ENCODE measurements at places on chromosomes 12 and 14.

- no peak for DNase-seq
Observed at GRCh38 chr12:104699489-104700190, 242.9 kb downstream of the CHST11 start.

DNA sequence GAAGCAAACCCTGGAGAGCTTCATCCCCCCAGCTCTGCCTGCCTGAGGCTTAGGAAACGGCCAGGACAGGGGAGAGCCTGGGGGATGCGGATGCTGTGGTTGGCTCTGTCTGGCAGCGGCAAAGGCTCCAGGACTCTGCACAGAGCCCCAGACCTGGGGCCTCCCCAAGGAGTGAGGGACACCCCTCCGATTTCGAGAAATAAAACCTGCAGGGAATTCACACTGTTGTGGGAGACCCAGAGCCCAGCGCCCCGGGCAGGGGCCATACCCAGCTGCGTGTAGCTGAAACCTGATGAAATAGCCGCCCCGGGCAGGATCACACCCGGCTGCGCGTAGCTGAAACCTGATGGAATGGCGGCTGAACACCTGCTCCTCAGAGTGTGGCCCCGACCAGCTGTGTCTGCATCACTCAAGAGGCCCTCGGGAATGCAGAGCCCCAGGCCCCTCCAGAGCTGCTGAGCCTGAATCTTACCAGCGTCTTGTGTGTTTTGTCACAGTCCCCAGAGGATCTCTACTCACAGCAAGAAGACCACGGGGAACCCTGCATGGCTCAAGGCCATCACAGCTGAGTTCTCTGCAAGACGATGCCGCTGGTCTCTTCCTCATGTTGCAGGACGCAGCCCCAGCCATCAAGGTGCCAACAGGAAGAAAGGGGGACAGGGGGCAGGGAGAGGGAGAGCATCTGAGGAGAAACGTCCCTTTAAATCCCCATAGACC is 46.5 kb upstream of the GALNT9 start:
- no peak for DNase-seq

DNA sequence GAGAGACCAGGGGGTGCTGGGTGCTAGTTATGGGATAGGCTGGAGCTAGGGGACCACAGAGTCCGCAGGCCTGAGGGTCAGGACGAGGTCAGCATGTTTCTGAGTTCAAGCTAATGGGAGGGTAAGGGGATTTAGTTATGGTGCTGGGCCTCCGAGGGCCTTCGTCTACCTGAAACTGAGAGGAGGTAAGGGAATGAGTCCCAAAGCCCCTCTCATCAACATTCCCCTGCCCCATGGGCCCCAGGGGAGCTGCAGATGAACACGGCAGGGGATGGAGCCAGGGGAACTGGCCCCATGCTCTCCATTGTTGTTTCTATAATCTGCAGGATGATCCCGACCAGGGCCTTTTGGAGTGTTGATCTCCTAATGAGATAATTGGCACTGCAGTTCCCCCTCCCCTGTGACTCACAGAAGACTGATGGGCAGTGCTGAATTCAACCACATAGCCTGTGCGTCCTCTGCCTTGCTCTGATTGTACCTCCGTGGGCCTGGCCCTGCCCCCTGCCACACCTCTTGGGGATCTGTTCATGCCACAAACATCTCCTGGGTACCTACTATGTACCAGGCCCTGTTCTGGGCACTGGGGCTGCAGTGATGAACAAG is 21.4 kb downstream of the FAIM2 start:
- no peak for DNase-seq

DNA sequence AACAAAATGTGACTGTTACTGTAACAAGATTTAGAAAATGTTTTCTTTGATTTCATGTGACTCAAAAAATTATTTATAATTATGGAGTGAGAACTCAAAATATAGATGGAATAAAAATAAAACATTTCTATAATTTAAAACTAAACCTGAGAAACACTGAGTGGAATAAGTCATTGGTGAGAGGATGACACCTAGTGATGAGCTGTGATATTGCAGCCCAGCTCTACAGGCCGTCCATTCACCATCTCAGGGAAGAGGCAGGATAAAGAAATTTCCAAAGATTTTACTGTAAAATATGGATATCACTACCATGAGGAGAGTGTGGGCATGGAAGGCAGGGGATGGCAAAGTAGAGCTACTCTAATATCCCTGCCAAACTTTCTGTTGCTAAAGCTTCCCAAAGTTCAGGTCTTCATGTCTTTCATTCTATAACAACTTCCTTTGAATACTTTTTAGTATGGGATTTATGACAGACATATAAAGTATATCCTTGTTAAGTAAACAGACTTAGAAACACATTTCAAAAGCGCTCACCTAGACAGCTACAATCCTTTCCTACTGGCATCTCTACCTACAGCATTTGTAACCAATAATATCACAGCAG is 308.0 kb downstream of the ITPR2 start:
- DNase-seq = no peak

GRCh38 chr14:53144244-53144643 is 8.9 kb downstream of the DDHD1 start:
- DNase-seq = no peak

- DNase-seq = peak; percentile 10
Observed at GRCh38 chr12:97386133-97386581, 76.4 kb upstream of the RMST start.

DNA sequence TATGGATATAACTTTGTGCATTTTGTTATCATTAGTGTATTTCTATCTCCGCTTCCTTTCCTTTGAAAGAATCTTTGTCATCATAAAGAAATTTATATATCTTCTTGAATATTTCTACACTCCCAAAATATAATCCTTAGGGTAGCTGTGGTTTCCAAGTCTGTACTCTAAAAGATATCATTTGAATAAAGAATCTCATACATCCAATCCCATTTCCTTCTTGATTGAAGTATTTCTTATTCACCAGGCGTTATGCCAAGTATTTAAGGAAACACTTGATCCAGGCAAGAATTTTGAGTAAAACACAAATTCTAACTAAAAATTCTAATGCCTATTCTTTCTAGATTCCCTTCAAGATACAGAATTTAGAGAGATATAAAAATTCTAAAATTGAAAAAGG is 821.8 kb downstream of the GALC start:
- no peak for DNase-seq

DNA sequence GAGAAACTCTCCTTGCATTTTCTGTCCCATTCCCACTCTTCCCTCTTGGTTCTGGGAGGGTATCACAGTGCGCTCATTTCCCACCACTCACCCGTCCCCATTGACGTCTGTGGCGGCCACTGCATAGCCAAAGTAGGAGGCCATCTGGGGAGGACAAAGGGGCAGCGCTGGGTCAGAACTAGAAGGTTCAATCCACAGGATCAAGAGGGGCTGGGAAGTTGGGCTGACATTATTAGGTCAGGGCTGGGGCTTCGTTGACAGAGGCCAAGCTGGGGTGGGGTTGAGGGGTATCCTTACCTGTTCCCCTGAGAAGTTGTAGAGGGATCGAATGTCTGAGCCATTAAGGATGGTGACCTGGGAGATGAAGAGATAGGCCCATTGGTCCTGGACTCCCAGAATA is 13.5 kb downstream of the ITGA5 start:
- no peak for DNase-seq

GRCh38 chr12:13992106-13992505 is 10.7 kb upstream of the GRIN2B start:
- no peak for DNase-seq

- DNase-seq = no peak
Observed at GRCh38 chr12:68971404-68971803, 38.4 kb upstream of the CPM start.

GRCh38 chr14:23069413-23069806 is 12.1 kb upstream of the CDH24 start:
- no peak for DNase-seq

- DNase-seq = no peak
Observed at GRCh38 chr14:65718629-65719028, 306.1 kb downstream of the FUT8 start.

DNA sequence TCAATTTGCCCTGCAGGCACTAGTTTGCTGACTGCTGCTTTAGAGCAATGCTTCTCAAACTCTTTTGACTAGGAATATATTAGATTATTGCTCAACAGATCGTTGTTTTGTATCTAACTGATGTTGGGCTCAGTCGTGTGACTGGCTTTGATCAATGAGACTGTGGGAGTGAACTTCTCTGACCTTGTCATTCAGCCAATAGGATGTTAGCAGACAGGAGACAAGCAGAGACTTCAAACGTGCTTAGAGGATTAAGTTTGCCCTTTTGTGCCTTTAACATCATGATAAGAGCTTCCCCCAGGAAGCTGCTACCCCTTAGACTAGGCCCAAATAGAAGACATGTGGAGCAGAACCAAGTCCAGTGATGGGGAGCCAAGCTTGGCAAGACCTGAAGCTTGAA is 76.7 kb upstream of the ELK3 start:
- no peak for DNase-seq

GRCh38 chr12:40286583-40286982 is 61.8 kb downstream of the LRRK2 start:
- DNase-seq = no peak

GRCh38 chr12:52310622-52311284 is 10.4 kb downstream of the KRT83 start:
- no peak for DNase-seq

GRCh38 chr12:120100630-120101029 is 15.9 kb downstream of the RAB35 start:
- no peak for DNase-seq

DNA sequence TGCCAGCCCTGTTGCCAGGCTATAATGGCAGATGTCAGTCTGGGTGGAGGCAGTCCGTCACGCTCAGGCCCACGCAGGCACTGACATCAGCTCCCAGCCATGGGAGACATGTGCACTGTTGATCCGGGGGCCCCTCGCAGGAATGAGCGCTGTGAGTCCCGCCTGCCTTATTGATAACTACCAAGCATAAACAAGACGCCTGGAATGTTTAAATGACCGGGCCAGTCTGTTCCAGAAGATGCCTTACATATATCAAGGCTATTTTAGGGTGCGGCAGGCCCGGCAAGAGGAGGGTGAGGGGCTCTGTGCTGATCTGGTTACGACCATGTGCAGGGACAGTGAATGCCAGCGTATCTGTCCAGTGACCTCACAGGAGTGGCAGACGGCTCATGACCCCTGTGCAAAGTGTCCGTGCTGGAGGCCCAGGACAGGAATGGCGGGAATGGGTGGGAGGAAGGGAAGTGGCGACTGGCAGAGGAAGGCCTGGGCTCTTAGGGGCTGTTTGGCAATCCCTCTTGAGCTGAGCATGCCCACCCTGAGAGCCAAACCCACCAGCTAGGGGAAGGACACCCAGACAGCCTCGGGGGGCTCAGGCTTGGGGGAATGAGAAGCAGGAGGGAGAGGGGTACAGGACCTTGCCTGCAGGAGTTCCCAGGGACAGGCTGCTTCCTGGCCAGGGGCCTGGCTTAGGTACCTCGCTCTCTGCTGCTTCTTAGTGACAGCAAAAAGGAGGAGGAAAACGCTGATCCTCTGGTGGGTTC is 49.3 kb downstream of the DLK1 start:
- no peak for DNase-seq

GRCh38 chr12:116426391-116427136 is 132.6 kb upstream of the MAP1LC3B2 start:
- DNase-seq = peak; percentile 51

DNA sequence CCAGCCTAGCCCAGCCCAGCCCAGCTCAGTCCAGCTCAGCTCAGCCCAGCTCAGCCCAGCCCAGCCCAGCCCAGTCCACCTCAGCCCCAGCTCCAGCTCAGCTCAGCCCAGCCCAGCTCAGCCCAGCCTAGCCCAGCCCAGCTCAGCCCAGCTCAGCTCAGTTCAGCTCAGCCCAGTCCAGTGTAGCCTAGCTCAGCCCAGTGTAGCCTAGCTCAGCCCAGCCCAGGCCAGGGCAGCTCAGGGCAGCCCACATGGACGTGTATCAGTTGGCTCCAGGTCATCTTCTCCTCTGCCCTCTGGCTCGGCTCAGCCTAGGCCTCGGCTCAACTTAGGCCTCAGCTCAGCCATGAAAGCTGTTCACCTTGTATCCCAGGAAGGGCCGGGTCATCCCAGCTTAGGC is 64.7 kb downstream of the TMEM121 start:
- DNase-seq = no peak

- no peak for DNase-seq
Observed at GRCh38 chr12:54572881-54573280, 15.6 kb downstream of the PPP1R1A start.

DNA sequence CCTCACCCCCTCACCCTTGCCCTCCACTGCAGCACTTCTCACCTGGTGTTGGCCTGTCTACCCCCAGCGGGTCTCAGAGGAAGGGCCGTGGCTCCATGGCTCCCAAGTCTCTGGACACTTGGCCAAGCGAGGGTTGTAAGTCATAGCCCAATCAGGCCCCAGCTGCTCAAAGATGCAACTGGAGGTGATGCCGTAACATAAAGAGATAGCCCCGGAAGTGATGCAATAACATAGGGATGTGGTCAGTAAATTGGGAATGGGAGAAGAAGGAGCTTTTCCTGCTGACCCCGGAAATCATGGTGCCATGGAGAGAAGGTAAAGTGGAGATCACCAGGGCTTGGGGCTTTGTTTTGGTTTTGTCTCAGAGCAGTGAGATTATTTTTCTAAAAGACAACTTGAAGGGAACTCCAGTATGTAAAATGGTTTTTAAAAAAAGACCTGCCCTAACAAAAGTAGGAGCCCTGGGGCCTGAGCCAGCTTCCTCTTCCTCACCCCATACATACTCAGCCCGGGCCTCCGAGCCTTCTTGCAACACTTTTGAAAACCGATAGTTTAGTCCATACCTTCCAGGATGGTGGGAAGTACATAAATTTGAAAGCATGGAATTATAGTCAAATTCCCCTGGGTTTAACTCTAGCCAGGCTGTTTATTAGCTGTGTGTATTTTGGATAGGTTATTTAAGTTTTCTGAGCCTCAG is 212.5 kb downstream of the CRADD start:
- DNase-seq = no peak

- no peak for DNase-seq
Observed at GRCh38 chr12:131591136-131591535, 119.8 kb upstream of the SFSWAP start.

DNA sequence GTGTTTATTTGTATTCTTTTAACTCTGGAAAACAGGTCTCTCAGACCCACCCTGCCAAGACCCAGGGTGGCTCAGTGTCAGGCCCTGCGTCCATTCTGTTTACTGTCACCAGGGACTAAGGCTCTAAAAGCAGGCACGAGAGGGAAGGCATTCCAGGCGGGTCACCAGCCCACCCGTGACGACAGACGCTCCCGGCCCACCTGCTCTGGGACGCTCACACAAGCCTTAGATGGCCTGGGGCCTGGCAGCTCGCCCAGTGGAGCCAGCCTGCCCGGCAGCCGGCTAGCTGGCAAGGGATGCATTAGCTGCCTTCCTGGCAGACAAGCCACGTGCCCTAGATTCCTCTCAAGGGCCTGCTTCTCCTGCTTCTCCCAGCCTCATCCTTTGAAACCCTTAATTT is 9.2 kb upstream of the NUAK1 start:
- no peak for DNase-seq

- peak; percentile 22 for DNase-seq
Observed at GRCh38 chr12:40693207-40693821, 1.1 kb downstream of the CNTN1 start.

DNA sequence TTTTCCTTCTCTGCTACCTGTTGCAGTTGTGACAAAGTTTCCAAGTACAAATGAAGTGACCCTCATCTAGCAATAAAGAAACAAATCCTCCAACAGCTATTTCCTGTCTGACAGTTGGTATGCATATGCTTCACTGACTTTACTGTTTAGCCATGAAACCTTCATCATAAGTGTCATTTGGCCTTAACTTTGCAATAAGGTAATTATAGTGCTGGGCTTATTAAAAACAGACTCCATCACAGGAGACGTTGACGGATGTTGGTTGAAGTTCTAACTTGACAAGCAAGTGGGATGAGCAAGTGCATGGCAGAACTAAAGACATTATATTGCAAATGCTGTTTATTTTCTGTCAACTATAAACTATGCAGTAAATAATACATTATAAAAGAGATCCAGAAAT is 425.2 kb downstream of the RPS29 start:
- DNase-seq = peak; percentile 41
